SJSA1 (cell line): ENCODE measurements at places on chromosomes 3 and 15.

DNA sequence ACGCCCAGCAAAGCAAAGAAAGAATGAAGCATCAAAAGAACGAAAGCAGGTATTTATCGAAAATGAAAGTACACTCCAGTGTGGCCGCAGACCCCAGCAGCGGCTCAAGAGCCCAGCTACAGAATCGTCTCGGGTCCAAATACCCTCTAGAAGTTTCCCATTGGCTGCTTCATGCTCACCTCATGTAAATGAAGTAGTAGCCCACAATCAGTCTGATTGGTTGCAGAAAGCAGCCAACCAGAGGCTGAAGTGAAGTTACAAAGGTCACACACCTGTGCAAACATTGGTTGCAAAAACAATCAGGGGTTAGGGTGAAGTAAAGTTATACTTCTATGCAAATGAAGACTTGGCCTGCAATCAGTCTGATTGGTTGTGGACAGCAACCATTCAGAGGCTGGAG lies 32.0 kb downstream of the SV2B start:
- DNase-seq, result no peak

GRCh38 chr3:97009427-97010019 lies 195.1 kb downstream of the EPHA6 start:
- no peak for DNase-seq

DNA sequence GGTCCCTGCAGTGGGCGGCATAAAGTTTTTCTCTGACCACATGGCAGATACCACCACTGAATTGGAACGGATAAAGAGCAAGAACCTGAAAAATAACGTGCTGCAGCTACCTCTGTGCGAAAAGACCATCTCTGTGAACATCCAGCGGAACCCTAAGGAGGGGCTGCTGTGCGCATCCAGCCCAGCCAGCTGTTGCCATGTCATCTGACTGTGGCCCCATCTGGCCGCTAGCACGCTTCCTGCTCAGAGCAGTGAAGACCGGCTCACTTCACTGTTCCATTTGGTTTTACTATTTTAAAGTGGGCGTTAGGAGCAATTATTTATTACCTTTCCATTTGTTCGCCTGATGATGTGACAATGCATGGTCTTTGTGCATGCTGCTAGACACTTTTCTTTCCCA lies 62.0 kb downstream of the SNRK start:
- DNase-seq, result no peak

GRCh38 chr3:157919319-157919887 lies 186.8 kb downstream of the SHOX2 start:
- no peak for DNase-seq

- DNase-seq, result no peak
These were observed 92.7 kb downstream of the UACA start for GRCh38 chr15:70670680-70671079.
